Foreskin keratinocyte (primary cell): ENCODE measurements at places on chromosomes 6 and 20. TPM values are rescaled to one million over a fixed set of nuclear protein-coding genes. Genes with fewer than 3 reads are reported as not detected.

Gene TUBB1
- not detected in 2 replicates for polyA plus RNA-seq

Gene ZFP64
- polyA plus RNA-seq: 26.0 and 29.7 TPM in 2 replicates

DNA sequence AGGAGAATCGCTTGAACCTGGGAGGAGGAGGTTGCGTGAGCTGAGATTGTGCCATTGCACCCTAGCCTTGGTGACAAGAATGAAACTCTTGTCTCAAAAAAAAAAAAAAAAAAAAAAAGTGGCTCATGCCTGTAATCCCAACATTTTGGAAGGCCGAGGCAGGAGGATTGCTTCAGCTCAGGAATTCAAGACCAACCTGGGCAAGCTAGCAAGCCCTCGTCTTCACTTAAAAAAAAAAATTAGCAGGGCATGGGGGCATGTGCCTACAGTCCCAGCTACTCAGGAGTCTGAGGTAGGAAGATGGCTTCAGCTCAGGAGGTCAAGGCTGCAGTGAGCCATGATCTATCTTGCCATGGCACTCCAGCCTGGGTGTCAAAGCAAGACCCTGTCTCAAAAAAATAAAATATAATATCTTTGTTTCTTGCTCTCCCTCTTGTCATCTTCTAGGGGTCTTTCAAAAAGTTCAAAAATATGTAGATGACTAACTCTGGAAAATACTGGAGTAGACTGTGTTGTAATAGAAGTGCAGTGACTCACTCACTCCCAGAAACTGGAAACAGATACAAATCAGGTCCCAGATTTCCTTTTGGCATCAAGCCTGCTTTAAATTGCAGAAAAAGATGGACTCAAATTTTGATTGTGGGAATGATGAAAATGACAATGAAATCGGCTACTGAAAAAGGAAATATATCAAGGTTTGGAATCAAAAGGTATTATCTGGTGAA, 2.8 kb upstream of the GINM1 start:
- DNase-seq: peak; percentile 70

DNA sequence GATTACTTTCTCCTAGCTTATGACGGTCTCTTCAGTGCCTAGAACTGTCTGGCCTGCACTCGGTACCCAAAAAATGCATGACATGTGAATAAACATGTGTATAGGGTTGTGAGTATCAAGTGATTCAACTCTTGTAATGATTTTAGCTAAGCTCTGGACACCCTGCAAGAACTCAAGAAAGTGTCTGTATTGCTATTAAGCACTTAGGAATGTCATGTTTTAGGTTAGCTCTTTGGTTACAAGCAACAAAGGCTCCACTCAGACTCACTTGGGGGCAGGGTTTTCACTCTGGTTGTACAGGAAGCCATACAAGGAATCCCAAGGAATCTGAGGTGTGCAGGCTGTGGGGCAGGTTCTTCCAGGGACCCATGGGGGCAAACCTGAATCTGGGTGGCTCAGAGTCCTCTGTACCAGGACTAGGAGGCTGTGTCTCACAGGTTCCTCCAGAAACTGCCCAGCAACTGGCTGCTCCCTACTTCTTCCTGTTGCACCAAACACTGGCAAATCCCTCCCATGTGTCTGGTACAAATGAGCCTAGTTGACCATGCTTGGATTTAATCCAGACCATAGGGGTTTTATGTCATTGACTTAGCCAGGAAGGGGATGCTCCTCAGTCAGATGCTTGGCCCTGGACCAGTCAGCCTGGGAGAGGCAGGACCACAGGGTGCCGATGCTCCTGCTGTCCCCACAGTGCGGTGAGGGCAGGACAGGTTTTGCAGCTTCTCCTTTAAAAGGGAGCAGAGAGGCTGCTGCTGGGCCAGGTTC, 77.9 kb upstream of the CDH4 start:
- peak; percentile 81 for DNase-seq

Gene PI3
- 10.1 and 14.2 TPM in 2 replicates for polyA plus RNA-seq

DNA sequence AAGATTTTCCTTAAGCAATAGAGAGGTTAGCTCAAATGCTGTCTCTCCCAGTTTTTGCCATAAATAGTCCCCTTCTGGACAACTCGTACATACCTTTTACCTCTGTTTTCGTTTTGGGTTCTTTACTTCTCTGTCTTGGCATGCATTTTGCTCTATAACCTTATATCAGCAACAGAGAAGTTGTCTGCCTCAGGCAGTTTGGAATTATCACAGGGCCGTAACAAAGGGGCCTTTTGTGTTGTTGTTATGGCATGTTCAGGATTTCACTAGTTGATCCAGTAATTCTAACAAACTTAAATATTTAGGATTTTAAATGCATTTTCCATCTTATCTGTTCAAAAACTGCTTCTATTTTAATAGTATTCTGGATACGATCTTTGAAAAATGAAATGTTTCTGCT, 259.8 kb downstream of the CD109 start:
- DNase-seq: peak; percentile 30

Gene TNFRSF21
- 38.3 and 51.7 TPM in 2 replicates for polyA plus RNA-seq

DNA sequence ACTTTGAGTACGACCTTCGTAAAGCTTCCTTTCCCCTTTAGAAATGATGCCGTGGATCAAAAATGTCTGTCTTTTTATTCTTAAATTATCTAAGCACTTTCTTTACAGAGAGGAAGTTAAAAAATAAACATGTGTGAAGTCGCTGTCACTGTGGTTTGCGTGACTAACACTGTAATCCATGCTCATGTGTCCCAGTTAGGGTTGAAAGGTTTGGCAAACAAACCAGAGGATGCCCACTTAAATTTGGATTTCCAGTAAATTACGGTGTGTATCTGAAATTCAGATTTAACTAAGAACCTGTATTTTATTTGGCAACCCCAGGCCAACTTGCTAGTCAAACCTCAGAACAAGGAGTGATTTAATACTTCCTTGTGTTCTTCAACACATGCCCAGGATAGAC, 21.1 kb downstream of the HLA-DRB1 start:
- DNase-seq: no peak

Gene GLP1R
- polyA plus RNA-seq: not detected in 2 replicates

- no peak for DNase-seq
Observed at GRCh38 chr20:25521382-25521781, 63.9 kb downstream of the NINL start.

GRCh38 chr20:50679753-50680104, 11.6 kb downstream of the RIPOR3 start:
- no peak for DNase-seq

DNA sequence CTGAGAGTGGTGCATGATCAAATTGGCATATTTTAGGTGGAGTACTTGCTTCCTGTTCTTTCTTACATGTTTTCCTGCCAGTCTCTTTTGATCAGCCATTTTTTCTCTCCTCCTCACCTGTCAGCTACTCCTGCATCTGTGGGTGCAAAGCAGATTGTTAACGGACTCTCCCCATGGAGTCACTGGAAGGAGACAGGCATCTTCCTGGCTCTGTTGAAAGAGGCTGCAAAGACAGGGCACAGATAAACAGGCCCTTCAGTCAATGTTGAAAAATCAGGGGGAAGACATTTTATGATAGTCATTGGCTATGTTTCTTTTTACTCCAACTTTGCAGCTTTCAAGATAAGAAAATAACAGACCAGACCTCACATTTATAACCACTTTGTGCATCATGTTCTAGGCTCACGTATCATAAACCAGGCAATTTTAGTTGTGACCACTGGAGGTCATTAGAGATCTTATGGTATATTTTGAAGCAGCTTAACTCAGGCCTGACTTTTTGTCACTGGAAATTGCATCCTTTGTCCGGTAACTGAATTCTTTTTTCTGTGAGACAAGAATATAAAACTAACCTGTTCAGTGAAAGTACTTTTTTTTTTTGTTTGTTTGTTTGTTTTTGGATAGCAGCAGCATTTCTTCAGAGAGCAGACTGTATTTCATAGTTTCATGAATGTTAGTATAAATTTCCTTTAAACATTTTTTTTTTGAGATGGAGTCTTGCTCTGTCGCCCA, 20.1 kb downstream of the ECT2L start:
- DNase-seq: no peak
